ENCODE measurements at places on chromosomes 13 and 19. TPM values are rescaled to one million over a fixed set of nuclear protein-coding genes. Genes with fewer than 3 reads are reported as not detected.

DNA sequence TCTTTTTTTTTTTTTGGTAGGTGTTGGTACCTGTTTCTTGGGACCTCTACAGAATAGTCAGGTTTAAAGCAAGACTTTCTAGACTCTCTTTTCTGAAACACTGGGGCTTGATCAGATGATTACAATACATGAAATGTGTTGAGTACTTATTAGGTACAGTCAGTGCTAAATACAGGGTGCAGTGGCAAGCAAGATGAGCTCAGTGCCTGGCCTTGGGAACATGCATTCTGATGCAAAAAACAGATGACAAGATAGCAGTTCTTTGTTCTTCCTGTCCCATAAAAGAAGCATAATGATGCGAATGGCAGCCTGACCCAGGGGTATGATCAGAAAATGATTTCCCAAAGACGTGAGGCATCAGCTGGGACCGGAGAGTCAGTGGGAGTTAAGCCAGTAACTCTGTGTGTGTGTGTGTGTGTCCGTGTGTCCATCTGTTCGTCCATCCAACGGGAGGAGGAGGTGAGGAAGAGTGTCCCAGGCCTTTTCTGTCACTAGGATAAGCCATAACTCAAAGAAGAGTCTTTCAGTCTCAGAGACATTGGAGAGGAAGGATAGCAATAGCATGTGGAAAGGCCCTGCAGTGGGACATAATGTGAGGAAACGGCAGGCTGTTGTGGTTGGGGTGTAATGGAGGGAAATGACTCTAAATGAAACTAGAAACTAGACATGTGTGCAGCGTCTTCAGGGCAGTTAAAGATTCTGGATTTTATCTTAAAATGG is 32.2 kb downstream of the SLAIN1 start:
- no peak overlapping the region for H3K27ac ChIP-seq
- H3K4me1 ChIP-seq = no peaks in the 10 kb centered on the region
- H3K4me3 ChIP-seq = no peak overlapping the region
- no peaks in the 10 kb centered on the region for H3K36me3 ChIP-seq

GRCh38 chr13:109821103-109821502 is 34.7 kb upstream of the IRS2 start:
- no peak for DNase-seq
- no peaks in the 10 kb centered on the region for H3K36me3 ChIP-seq
- H3K27me3 ChIP-seq = peaks cover 4% of the 10 kb centered on the region
- peaks cover 23% of the 10 kb centered on the region for H3K4me1 ChIP-seq

- peaks cover 5% of the 10 kb centered on the region for H3K27me3 ChIP-seq
- no peak overlapping the region for H3K27ac ChIP-seq
- H3K4me3 ChIP-seq = no peak overlapping the region
- H3K36me3 ChIP-seq = no peaks in the 10 kb centered on the region
- DNase-seq = peak; percentile 76
- peaks cover 2% of the 10 kb centered on the region for H3K4me1 ChIP-seq
Measured at GRCh38 chr19:46546194-46546896, 50.7 kb upstream of the PNMA8B start.

DNA sequence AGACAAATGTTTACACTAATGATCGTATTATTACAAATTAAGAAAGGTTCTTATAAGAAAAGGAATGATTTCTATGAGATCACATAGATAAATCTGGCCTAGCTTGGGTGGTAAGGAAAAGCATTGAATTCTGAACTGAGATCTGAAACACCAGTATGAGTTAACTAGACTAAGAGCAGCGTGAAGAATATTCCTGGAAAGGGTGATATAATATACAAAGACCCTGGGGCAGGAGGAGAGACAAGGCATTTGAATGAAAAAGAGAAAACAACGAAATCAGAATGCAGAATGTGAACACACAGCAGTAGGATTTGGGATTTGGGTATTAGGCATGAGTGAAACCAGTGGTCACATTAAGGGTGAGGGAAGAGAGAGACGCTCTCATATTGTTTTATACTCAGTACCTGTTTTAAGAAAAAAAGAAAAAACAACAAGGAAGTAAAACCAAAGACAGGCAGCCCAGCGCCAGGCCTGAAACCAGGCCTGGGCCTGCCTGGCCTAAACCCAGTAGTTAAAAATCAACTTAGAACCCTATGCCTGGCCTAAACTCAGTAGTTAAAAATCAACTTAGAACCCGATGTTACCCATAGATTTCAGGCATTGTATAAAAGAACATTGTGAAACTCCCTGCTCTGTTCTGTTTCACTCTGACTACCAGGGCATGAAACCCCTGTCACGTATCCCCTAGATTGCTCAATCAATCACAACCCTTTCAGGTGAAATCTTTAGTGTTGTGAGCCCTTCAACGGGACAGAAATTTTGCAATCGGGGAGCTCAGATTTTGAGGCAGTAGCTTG is 287.1 kb downstream of the ITGBL1 start:
- no peak overlapping the region for H3K27ac ChIP-seq
- DNase-seq = no peak
- no peaks in the 10 kb centered on the region for H3K27me3 ChIP-seq
- H3K4me1 ChIP-seq = peaks cover 5% of the 10 kb centered on the region

DNA sequence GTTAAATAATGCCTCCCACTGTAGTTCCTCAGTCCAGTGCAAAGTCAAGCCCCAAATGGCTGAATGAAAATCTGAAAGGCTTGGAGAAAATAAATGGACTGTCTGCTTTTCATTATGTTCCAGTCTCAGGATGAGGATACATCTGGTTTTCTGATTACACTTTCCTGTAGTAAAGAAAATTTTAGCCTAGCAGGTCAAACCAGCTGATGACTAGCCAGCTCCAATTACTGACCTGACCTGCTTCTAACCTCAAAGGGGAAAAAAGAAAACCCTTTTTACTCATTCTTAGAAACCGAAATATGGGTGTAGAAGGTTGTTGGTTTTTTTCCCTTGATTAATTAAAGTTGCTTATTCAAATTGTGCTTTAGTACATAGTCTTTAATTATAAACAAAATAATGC is 418.4 kb downstream of the EFNB2 start:
- no peak for DNase-seq
- no peak overlapping the region for H3K27ac ChIP-seq
- H3K4me3 ChIP-seq = no peak overlapping the region
- no peaks in the 10 kb centered on the region for H3K27me3 ChIP-seq

- H3K4me1 ChIP-seq = peaks cover 2% of the 10 kb centered on the region
- H3K27ac ChIP-seq = no peak overlapping the region
- H3K27me3 ChIP-seq = peaks cover 10% of the 10 kb centered on the region
Measured at GRCh38 chr13:45302507-45302906, 38.5 kb downstream of the TPT1 start.

DNA sequence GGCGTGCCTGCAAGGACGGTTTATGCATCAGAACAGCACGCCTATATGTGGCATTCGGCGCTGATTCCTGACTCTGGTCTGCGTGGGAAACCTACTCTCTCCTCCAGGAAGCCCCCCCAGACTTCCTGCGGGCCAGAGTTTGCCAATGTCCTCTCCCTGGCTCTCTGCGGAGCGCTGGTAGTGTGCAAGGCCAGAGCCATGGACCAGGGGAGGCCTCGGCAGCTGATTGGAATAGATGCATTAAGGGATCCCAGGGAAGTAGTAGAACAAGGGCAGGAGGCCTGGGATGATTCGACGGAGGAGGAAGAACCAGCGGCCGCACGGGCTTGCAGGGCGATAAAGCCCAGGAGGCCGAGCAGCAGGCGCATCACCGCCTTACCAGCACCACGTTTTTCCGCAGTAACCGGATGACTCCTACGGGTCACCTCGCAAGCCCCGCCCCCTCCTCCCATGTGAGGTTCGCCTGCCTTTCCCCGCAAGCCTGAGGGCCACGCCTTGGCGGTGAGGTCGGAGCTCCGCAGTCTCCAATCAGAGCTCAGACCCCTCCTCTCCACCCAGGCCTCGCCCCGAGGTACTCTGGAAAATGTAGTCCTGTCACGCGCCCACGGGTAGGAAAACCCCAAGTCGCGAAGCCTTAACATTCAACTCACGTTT is 5.0 kb downstream of the CLEC11A start:
- DNase-seq = no peak
- no peaks in the 10 kb centered on the region for H3K36me3 ChIP-seq
- H3K27ac ChIP-seq = no peak overlapping the region
- H3K27me3 ChIP-seq = peaks cover 8% of the 10 kb centered on the region

GRCh38 chr19:33811246-33811645 is 14.6 kb downstream of the KCTD15 start:
- no peak for DNase-seq
- no peak overlapping the region for H3K27ac ChIP-seq
- H3K4me1 ChIP-seq = peaks cover 31% of the 10 kb centered on the region

DNA sequence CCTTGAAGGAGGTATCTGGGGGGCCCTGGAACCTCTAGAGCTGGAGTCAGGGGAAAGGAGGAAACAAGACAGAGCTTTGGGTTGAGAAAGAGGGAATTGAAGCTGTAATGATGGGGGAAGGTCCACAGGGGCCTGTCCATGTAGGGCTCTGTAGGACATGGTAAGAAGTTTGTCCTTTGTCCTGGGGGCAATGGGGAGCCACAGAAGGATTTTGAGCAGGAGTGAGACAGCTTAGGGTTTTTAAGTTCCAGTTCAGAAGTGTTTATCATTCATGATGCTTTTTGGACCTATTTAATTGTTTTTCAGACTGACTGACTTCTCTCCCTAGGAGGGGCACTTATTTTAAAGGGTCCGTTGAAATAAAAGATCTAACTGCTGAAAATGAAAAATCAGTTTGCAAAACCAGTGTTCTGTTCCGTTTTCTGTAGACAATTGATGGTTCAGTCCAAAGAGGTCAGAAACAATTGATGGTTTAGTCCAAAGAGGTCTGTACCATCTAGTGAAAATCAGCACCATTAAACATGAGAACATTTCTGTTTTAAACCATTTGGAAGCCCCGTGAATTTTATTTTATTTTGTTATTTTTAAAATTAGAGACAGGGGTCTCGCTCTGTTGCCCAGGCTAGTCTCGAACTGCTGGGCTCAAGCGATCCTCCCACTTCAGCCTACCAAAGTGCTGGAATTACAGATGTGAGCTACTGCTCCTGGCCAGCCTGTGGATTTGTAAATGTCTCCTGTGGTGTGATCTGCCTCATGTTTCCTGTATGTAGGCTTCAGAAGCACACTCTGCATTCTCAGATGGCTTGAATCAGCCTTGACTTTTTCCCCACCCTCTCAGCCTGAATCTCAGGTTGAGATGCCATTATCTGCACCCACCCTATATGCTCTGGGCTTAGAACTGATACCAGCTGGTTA is 8.4 kb downstream of the PLD3 start:
- no peak overlapping the region for H3K4me3 ChIP-seq
- peak overlapping the region; percentile 54 for H3K27ac ChIP-seq
- peaks cover 4% of the 10 kb centered on the region for H3K4me1 ChIP-seq
- no peak for DNase-seq
- H3K36me3 ChIP-seq = peaks cover 3% of the 10 kb centered on the region

DNA sequence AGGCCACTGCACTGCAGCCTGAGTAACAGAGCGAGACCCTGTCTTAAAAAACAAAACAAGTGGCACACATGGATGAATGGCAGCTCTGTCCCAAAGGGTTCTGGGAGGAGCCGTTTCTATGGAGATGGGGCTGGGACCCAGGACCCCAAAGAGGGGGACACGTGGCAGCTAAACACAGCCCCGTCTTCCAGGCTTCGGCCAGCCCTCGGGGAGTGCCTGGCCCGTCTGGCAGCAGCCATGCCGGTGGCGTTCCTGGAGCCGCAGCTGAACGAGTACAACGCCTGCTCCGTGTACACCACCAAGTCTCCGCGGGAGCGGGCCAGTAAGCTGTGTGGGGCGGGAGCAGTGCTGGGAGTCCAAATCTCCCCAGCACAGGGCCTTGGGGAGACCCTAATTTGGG is 82.4 kb downstream of the RYR1 start:
- no peak overlapping the region for H3K4me3 ChIP-seq
- no peak overlapping the region for H3K27ac ChIP-seq
- DNase-seq = no peak
- H3K27me3 ChIP-seq = peaks cover 9% of the 10 kb centered on the region
- H3K36me3 ChIP-seq = no peaks in the 10 kb centered on the region

- H3K36me3 ChIP-seq = no peaks in the 10 kb centered on the region
- H3K27me3 ChIP-seq = no peaks in the 10 kb centered on the region
- no peak for DNase-seq
- no peaks in the 10 kb centered on the region for H3K4me1 ChIP-seq
- H3K27ac ChIP-seq = no peak overlapping the region
- H3K4me3 ChIP-seq = no peak overlapping the region
Measured at GRCh38 chr19:54506079-54506478, 3.4 kb downstream of the LAIR2 start.

GRCh38 chr13:98462946-98463345 is 114.0 kb downstream of the STK24 start:
- peak overlapping the region; percentile 7 for H3K27ac ChIP-seq
- peaks cover 26% of the 10 kb centered on the region for H3K4me1 ChIP-seq
- no peaks in the 10 kb centered on the region for H3K27me3 ChIP-seq

- H3K27me3 ChIP-seq = no peaks in the 10 kb centered on the region
- peaks cover 5% of the 10 kb centered on the region for H3K4me1 ChIP-seq
- H3K36me3 ChIP-seq = peaks cover 5% of the 10 kb centered on the region
- H3K27ac ChIP-seq = no peak overlapping the region
- H3K4me3 ChIP-seq = no peak overlapping the region
Measured at GRCh38 chr13:100497389-100497788, 91.2 kb downstream of the GGACT start.

GRCh38 chr13:49217962-49218492 is 2.1 kb upstream of the MLNR start:
- H3K4me1 ChIP-seq = peaks cover 4% of the 10 kb centered on the region
- H3K27ac ChIP-seq = no peak overlapping the region
- H3K27me3 ChIP-seq = peaks cover 49% of the 10 kb centered on the region
- peaks cover 8% of the 10 kb centered on the region for H3K36me3 ChIP-seq

POU2F2 gene
- total RNA-seq = 1.0 TPM

FAM216B gene
- total RNA-seq = not detected

TMEM147 gene
- total RNA-seq = 111 TPM

TMEM255B gene
- 0.89 TPM for total RNA-seq

SIAH3 gene
- total RNA-seq = not detected

DDA1 gene
- total RNA-seq = 46.3 TPM

Data from osteocyte (in vitro differentiated cells).